NCI-H1048 (cell line): ENCODE measurements at places on chromosomes 1 and 21.

GRCh38 chr1:225694151-225694603, 41.3 kb upstream of the ENAH start:
- no peak for DNase-seq

DNA sequence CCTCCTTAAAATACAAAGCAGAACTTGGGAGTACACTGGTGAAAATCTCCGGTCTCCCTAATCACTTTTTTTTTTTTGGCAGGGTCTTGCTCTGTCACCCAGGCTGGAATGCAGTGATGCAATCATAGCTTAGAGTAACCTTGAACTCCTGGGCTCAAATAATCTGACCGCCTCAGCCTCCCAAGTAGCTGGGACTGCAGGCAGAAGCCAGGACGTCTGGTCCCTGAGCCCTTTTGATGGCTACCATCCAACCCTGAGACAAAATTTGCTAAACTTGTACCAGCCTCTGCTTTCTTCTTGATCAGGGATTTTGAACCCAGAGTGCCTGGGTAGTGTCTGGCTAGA, 4.1 kb downstream of the L1TD1 start:
- no peak for DNase-seq

DNA sequence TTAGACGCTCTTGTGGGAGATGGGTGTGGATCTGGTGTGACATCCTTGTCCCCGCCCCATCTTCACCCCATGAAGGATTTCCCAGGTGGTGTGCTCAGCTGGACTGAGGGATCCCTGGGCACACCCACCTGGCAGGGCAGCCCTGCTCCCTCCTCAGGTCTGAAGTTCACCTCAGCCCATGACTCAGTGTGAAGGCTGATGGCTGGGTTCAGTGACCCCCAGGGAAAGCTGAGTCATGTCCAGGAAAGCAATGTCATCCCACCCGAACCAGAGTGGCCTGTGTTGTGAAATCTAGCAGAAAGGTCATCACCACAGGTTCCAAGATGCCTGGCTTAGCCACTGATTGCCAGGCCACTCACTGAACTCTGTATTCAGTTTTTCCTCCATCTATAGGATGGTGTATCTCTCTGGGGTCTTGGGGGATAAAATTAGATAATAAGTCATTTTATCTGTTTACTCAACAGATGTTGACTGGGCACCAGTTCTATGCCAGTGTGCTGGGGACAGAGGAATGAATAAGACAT, 97.7 kb upstream of the JUN start:
- no peak for DNase-seq

DNA sequence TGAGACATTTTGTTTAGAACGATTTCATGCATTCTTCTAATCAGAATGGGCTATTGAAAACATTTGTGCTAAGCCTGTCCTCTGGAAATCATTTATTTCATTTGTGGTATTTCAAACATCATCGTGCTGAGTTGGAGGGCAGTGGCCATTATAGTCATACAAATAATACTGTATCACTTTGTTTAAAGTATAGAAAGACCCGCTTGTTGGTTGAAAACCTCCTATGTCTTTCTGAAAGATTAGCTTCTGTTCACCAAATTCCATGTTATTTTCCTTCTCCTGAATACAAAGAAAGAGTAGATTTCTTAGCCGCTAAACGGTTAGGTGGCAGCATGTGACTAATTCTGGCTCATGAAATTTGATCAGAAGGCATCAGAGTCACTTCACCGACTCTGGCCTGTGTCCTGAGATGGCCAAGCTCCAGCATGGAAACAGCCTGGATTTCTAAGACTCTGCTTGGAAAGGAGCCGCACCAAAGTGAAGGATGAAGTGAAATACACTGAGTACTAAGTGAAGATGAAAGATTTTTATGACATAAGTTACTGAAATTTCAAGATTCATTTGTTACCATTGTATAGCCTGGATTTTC, 355.1 kb downstream of the USP25 start:
- DNase-seq, result no peak

DNA sequence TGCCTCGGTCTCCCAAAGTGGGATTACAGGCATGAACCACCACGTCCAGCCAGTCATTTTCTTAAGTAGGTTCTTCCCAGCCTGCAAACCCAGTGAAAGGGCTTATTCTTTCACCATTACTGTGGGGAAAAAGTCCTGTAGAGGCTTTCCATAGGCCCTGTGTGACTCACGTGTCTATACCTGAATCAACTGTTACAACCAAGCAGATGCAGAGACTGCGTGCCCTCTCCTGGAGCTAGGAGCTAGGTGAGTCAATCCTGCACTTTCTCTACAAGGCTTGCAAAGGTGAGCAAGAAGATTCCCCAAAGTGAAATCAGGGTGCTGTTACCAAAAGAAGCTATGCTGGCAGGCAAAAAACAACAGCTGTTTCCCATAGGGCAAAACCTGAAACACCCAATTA, 13.8 kb upstream of the MPZL1 start:
- DNase-seq, result no peak

DNA sequence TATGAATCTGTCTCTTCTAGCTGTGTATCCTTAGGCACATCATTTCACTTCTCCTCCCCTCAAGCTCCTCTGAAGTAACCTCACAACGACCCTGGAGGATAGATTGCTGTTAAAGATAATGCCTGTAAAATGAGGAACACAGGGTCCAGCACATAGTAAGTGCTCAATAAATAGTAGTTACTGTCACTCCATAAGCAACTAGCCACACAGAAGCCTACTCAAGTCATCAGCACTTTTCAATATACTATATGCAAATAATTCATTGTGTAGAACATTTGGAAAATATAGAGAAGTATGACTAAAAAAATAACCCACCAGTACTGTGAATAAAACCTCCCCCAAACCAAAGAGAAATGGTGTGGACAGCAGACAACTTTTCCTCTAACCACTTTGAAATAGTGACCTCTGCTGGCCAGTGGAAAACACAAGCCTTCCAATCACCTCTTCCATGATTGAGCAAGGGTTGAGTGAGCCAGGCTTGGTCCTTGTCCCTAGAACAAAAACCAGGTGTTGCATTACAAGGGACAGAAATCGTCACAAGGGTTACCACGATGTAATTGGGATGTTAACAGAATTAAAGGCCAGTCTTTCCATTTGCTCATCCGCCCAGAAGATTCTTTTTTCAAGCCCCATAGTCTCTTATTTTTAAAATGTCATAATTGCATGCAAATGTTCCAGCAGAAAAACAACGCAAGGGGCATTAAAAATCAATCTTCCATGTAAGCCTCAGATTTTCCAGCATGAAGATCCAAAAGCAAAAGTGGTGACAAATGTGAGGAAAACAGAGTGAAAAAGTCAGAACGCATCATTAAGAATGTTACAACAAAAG, 15.7 kb upstream of the GLIS1 start:
- no peak for DNase-seq

GRCh38 chr21:35861661-35862060, 198.7 kb downstream of the SETD4 start:
- DNase-seq, result no peak

GRCh38 chr1:228338521-228339051, 68.0 kb downstream of the TRIM11 start:
- DNase-seq, result no peak

DNA sequence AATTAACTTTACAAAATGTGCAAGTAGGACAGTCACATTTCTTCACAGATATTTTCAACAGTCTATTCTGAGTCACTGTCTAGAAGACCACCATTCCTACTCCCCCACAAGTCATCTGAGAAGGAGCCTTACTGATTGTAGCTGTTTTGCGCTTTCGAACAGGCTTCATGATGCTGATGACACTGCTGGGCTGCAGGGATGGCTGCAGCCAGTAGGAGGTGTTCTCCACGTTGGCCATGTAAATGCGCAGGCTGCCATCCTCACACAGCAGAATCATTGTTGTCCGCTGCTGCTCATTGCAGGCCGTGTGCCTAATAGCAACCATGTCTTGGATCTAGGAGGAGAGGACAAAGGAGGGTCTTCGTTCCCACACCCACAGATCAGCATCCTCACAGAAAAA, 56.9 kb downstream of the UBR4 start:
- DNase-seq, result no peak

DNA sequence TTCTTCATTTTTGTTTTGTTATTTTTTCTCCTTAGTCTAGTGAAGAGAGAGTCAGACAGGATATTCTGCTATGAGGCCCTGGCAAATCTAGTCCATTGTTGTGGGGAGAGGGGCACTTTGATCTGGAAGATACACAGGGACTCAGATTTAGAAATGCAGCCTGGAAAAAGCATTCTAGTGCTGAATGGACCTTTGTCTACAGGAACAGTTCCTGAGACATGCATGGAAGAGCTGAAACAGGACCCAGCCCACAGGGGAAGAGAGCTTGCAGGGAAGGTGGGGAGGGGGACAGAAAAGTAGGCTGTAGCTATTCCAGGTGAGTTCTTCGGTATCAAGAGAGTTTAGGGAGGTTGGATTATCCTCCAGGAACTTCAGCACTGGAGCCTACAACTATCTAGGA, 98.5 kb downstream of the AKT3 start:
- no peak for DNase-seq

- peak; percentile 79 for DNase-seq
Observed at GRCh38 chr1:236524142-236524894, 536 bp downstream of the LGALS8 start.

GRCh38 chr1:60681095-60681860, 401.1 kb upstream of the NFIA start:
- DNase-seq, result no peak
